ENCODE measurements at places on chromosomes 13 and 19.

- DNase-seq = no peak
Measured at GRCh38 chr19:14449321-14449720, 16.2 kb downstream of the PKN1 start.

GRCh38 chr13:69580255-69580654, 527.4 kb upstream of the ATXN8OS start:
- no peak for DNase-seq

DNA sequence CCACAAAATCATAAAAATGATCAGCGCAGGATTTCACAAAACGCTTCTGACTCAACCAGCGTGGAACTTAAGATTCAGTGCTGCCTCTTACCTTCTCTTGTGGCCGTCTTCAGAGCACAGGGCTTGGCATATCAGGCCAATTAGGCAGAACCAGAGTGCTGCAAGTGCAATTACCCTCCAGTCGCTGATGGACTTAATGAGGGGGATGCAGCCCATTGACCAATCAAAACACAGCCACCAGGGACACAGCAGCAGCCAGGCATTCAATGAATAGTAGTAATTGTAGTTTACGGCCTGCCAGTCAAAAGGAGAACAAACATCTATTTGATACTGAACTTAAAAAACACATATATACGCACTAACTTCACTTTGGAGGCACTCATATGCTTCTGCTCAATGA, 38.2 kb downstream of the TMTC4 start:
- DNase-seq = no peak

GRCh38 chr19:2192862-2193261, 29.1 kb downstream of the DOT1L start:
- DNase-seq = no peak

GRCh38 chr19:49744946-49745381, 18.1 kb downstream of the TSKS start:
- no peak for DNase-seq

DNA sequence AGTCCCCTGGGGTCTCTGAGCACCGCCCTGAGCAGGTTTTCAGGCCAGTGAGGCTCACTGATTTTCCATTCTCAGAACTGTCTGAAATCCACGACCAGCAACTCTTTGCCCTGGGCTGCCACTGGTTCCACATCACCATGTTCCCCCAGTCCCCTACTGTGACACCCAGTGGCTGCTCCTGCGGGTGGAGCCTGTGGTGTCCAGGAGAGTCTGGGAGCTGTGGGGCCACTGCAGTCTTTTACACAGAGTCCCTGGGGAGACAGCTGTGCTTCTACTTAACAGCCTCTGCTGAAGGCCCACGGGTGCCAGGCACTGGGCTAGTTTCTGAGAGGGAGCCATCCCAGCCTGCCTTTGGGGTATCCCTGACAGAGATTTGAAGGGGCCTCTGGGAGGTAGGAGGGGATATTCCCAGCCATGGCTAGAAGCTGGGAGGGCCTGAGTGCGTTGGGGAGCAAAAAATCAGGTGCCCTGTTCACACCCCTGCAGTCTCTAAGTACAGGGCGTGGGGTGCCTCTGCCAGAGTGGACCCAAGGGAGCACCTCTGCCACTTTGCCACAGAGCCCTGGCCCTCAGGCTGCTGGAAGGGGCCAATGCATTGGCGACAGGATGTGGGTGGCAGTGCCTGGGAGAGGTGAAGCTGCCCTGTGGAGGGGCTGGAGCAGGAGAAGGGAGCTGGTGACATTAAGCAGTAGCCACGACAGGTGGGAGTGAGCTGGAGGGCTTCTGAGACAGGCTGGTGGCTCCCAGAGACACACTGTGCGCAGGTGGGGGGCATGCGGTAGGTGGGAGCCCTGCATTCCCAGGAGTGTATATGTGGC, 200.2 kb upstream of the ZNF536 start:
- DNase-seq = no peak

DNA sequence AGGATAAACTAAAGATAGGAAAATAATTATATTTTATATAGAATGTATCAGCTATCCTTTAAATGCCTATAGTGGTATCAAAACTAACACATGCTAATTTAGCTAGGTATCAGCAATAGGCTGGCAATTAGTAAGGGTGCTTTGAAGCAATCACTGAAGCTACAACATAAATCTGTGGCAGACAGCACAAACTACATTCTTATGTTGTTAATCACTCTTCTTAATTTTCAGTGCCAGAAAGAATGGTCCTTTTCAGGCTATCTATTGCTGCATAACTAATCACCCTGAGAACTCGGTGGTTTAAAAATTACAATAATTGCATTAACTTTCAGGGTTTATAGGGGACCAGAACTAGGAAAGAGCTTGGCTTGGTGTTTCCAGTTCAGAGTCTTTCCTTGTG, 963.1 kb downstream of the EFNB2 start:
- peak; percentile 31 for DNase-seq

DNA sequence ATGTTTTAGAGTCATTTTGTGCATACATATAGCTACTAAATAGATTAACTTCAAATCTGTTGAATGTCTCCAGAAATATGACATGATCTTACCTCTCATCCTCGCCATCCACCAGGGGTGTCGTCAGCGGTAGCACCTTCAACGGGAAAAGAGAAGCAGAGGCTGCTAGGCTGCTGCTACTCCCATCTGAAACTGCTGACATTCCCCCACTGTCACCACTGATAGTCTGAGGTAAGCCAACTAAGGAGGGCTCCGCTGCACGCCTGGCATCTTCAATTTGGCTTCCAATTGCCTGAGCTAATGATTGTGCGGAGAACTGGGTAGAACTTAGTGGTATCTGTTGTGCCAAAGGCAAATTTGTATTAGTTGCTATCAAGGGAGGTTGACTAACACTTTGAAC, 3.1 kb downstream of the TSC22D1 start:
- peak; percentile 6 for DNase-seq
